ENCODE measurements at places on chromosomes 7 and 10.

DNA sequence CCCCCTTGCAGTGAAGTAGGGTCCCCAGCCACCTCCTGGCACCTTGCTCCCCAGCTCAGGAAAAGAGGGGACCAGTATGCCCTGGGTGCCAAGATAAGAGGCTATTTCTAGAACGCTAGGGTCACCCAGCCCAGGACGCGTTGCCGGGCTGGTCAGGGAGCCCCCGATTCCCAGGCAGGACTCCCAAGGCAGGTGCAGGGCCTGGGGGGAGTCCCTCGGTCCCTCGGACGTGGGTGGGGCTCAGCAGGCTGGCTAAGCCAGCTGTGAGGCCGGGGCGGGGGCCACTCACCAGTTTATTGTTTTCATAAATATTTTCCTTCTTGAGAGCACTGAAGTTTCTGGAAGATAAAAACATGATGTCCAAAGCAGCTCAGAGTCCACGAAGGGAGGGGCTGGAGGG, 9.3 kb downstream of the MICALL2 start:
- no peak for DNase-seq

DNA sequence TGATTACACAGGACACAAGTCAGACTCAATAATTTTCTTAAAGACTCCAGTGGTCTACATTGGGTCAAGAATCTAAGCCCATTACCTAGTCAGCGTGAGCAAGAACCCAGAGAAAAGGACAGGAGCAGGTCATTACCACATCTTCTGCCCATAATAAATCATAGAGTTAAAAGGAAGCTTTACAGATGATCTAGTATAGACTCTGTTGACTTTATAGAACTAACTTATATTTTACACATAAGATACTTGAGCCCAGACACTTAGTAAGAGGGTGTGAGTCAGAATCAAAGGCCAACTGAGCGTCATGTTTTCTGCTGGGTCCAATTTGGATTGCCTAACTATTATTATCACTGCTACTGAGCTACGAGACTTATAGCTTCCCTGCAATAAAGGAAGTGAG, 206.1 kb upstream of the NPSR1 start:
- no peak for DNase-seq

DNA sequence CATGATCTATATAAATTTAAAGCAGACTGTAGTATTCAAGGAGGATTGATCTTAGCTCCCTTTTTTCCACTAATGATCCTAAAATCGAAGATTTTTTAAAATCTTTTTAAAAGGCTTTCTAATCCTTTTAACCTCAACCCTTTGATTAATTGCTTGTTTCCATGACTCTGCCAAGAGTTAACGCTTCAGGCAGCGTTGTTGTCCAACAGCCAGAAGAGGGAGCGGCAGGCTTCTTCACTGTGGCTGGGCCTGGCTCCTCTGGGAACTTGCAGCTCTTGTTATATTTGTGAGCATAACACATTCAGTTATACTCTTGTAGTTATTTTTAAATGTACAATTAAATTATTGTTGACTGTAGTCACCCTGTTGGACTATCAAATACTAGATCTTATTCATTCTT, 26.3 kb downstream of the CRCP start:
- DNase-seq: peak; percentile 89

DNA sequence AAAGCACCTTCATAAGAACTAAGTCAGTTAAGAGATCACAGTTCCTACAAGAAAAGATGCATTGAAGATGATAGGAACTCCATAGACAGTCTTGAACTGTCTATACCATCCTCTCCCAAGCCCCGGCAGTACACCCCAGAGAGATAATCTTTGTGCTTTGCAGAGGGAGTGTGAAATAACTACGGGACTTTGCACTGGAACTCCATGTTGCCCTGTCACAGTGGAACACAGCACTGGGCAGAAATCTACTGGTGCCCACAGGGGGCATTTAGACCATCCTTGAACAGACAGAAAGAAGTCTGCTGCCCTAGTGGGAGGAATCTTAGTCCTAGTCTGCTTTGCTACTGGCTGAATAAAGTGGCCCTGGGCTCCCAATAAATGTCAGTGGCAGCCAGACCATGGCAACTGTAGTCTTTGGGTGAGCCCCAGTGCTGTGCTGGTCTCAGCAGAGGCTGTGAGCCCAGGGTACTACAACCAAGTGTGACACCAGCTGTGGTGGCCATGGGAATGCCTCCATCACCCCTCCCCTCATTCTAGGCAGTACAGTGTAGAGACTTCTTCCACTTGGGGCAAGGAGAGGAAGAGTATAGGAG, 107.7 kb upstream of the TMEM168 start:
- DNase-seq: no peak

- DNase-seq: no peak
These were observed 14.1 kb downstream of the MICU1 start for GRCh38 chr10:72611783-72612182.

GRCh38 chr7:137507096-137507495, 163.6 kb upstream of the PTN start:
- no peak for DNase-seq

DNA sequence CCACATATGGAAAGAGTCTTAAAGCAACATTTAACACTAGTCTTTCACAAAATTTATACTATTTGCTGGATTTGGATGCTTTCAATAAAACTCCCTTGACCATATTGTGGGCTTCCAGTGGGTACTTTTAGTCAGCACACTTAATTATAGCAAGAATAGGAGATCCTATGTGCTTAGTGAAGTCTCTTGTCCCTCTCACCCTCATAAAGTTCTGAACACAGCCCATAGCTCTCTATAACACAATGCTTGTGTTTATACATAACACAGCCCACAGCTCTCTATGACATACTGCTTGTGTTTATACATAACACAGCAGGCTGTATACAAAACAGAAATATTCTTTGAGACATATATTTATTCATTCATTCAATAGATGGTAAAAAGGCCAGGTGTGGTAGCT, 79.0 kb downstream of the SEMA3C start:
- DNase-seq: no peak

DNA sequence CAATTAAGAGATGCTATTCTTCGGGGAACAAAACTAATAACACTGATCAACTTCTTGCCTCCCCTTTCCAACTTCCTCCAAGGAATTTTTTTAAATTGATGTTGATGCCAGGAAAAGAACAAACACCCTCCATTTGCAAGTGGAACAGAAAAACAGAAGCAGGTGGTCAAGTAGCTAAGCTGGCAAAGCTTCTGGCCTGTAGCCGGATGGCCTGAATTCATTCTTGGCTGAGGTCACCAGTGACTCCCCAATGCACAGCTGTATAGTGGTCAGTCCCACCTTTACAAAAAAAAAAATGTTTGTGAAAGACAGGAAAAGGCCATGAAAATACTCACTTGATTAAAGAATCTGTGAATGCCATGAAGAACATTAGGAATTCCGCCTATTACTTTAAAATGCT, 39.1 kb downstream of the DOCK4 start:
- DNase-seq: peak; percentile 57

DNA sequence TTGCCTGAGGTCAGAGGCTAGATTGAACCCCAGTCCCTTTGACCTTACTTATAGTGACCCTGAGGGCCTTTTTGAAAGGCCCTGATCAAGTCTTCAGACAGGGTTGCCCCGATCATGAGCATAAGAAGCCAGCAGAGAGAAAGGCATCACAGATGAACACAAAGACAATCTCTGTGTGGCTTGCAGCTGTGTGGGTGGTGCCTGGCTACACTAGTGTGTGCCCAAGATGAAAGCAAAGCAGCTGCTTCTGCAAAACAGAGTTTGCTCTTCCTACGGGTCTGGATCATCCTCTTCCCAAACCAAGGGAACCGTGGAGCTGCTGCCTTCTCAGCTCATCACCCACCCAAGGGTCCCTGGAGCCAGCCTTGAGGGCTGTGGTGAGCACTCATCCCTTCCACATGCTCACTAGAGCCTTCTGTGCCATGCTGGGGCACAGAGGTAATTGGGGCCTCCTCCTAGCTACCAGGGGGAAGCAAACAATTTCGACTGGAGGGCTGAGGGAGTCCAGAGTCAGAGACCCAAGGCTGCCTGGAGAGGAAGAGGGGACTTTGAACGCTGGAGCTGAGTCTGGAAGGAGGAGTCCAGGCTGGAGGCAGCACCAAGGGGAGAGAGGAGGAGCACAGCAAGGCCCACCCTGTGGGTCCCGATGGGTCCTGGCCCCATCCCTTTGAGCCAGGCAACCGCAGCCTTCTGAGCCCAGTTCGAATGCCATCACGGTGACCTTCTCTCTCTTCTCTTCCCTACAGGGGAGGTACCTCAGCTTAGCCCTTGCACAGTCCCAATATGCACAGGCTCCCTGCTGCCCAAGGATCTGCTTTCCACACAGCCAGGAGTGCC, 42.3 kb downstream of the ANTXRL start:
- DNase-seq: no peak

- no peak for DNase-seq
These were observed 305.0 kb downstream of the TYW1 start for GRCh38 chr7:67301667-67302066.

- no peak for DNase-seq
These were observed 106.1 kb upstream of the BTBD16 start for GRCh38 chr10:122164815-122165483.

DNA sequence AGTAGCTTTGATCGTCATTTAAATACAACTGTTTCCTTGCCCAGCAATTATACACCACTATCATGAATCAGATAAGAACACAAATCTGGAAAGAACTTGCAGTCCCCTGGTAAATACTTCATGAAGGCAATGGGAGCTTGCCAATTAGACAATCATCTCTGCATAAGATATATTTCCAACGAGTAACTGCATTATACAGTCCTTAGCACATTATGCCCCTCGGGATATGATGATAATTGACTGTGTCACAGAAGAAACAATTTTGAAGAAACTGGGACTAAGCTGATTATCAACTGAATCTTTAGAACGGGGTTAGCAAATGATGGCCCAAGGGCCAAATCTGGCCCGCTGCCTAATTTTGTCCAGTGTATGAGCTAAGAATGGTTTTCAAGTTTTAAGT, 155.7 kb downstream of the TRIL start:
- no peak for DNase-seq

- DNase-seq: no peak
These were observed 505 bp upstream of the FAM204A start for GRCh38 chr10:118342638-118343020.

- peak; percentile 15 for DNase-seq
These were observed 205.9 kb downstream of the SEC23IP start for GRCh38 chr10:120098232-120098930.

- no peak for DNase-seq
These were observed 18.9 kb downstream of the ANLN start for GRCh38 chr7:36408589-36408988.

DNA sequence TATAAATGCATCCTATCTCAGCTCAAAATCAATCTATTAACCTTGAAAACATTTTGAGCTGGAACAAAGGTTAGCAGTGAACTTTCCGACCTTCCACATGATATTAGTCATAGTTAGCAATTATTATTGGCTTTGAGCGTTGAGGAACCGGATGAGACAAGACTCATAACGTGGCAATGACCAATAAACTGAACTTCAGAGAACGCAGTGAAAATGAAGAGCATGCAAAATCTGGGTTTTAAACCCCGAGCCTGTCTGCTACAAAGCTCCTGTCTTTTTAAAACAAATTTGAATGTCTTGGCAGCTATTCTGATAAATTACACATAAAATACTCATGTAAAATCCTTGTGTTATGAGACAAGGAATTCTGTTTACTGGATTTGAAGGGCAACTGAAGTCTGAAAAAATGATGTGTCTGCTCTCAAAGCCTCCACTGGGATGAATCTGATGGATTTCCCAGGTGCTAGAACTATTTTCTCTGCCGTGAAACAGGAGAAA, 74.7 kb upstream of the ITGB1 start:
- DNase-seq: no peak

DNA sequence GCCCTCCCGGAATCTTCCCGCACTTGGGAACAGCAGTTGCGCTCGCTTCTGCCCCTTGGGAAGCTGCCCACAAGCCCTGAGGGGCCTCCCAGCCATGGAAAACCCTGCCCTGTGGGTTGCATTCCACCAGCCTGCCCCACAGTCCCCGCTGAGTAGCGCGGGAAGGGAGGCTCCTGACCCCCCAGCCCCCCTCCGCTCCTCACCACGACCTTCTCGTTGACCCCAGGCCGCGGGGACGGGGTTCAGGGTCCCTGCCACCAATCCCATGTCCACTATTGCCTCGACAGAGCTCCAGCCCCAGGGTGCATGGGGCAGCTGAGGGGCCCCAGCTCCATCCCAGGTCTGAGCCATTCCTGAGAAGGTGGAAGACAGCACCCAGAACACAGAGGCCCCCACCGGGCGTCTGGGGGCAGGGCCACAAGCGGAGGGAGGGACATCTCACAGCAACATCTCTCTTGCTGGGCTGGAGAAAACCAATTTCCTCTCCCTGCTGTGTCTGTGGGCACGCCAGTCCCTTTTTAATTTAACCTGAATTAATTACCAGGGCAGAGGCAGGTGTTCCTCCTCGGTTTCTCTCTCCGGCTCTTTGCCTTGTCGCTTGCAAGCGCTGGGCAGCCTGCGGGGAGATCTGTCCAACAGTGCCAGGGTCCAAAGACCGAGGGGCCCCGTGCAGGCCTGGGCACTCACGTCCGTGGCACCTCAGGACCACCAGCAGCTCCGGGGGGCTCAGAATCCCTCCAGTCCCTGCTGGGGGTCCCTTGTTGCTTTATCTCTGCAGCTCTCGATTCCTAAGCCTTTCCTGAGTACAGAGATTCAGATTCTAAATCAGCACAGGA, 57.9 kb downstream of the FOXL3 start:
- no peak for DNase-seq

DNA sequence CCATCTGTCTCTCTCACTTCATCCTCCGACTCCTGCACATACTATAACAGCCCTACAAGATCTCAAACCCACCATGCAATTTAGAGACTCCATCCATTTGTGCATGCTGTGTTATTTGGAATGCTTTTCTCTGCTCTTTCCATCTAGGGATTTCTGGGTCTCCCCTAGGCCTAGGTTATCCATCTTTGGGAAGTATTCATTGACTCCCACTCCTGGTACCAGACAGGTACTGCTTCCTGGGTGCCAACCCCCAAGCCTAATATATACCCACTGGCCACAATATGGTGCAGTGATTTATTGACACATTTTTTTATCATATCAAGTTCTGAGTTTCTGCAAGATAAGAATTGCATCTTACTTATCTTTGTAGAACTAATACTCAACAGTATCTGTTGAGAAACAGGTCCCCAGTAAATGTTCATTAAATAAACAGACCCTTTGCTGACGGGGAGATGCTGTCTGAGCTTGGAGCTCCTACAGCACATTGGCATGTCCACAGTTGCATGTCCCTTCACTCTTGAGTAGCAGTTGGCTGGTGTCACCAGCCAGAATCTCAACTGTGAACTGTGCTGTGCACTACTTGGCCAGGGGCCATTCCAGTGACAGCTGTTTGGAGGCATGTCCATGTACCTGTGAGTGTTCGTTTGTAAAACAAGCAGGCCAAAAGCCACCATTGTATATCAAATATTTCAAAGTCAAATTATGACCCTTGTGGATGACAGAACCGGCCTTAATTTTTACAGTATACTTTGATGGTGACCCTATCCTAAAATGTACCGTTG, 223.3 kb upstream of the NFE2L3 start:
- no peak for DNase-seq

- DNase-seq: no peak
These were observed 502.8 kb downstream of the SORCS1 start for GRCh38 chr10:106661767-106662140.

DNA sequence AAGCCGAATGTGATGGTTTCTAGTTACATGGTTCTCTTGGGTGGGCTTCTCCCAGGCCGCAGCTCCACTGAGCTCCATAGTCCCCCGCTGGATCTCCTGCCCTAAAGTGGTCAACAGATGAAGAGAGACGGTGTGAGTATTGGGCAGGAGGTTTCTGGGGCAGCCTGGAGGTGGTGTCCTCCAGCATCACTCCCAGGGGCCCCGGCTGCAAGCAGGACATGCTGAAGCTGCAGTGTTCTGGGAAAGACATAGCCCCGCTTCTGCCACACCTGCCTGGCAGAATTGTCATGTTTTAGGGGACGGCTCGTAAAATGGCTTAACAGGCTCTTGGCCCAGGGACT, 40.4 kb downstream of the CALML3 start:
- DNase-seq: no peak
